ENCODE measurements at places on chromosomes 5 and 9.

GRCh38 chr5:77155179-77155785 is 55.2 kb upstream of the PDE8B start:
- DNase-seq = no peak

DNA sequence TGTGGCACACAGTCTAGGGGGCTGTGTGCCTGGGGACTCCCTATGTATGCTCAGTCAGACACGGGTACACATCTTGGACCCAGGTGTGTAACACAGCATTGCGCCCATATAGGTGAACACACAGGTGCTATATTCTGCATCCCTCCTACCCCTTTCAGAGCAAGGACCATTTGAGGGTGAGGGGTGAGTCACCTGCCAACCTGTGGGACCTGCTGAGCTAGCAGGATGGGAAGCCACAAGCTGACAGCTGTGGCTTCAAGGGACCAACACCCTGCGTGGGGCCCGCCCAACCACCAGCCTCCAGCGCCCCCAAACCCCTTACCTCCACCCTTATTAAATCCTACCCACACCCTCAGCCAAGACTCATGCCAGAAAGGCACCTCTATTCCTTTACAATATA is 14.6 kb upstream of the AQP7 start:
- no peak for DNase-seq

- DNase-seq = no peak
Observed at GRCh38 chr9:111657051-111657450, 4.4 kb upstream of the GNG10 start.

DNA sequence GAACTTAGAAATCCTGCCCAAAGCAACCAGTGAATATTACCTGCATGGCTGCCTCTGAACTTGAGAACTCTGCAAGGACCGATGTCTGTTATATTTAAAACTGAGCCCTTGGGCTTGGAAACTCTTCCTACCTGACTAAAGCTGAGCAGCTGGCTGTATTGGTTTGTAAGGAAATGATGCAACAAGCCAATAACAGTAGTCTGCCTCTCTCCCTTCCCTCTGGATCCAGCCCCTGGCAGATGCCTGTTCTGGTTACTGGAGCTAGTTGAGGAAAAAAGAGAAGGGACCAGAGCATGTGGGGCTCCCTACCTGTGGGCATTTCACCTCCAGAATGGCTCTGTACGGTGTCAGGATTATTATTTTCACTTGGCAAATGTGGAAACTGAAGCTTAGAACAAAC is 34.7 kb downstream of the SH3RF2 start:
- DNase-seq = no peak

DNA sequence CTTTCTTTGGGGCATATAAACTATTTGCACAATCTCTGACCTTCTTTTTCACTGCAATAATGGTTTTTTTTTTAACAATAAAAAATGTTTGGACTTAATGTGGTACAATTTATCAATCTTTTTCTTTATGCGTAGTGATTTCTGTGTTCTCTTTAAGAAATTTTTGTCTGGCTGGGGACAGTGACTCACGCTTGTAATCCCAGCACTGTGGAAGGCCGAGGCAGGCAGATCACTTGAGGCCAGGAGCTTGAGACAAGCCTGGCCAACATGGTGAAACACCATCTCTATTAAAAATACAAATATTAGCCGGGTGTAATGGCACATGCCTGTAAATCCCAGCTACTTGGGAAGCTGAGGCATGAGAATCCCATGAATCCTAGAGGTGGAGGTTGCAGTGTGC is 72.3 kb downstream of the STK32A start:
- no peak for DNase-seq

DNA sequence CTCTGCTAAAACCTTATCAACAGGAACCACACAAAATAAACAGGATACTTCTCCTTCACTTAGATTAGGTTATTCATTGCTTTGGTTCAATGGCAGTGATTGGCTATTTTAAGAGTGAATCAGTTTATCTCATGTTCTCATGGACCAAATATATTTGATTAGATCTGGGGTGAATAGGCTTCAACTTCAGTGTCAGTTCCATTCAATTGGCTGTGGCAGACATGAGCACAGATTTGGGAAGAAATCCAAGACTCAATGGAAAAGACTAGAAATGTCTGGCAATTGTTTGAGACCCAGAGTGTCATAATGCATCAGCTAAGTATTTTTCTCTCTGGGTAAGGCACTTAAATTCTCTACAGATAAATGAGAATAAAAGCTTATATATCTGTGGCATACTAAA is 37.1 kb downstream of the CDH18 start:
- no peak for DNase-seq
